CD4-positive, alpha-beta memory T cell (primary cell): ENCODE measurements at places on chromosomes 11 and 22. TPM values are rescaled to one million over a fixed set of nuclear protein-coding genes. Genes with fewer than 3 reads are reported as not detected.

DNA sequence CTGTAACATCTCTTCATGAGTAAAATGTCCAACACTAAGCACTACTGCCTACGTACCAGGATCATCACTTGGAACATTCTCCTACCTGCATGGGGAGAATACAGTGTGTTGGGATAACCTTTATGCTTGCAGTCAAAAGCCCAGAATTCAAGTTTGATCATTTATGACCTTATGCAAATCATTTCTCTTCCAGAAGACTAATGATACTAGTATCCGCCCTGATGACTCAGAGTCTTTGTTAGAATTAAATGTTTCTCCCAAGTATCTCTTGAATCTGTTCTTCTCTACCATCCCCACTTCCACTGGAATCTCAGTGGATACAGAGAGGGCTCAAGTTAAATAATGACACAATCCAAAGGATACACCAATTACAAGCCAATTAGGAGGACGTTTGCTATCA lies 12.4 kb downstream of the MAJIN start:
- H3K4me3 ChIP-seq, result no peak overlapping the region
- H3K36me3 ChIP-seq, result no peaks in the 10 kb centered on the region
- no peak for DNase-seq
- no peaks in the 10 kb centered on the region for H3K27me3 ChIP-seq
- no peaks in the 10 kb centered on the region for H3K4me1 ChIP-seq

DNA sequence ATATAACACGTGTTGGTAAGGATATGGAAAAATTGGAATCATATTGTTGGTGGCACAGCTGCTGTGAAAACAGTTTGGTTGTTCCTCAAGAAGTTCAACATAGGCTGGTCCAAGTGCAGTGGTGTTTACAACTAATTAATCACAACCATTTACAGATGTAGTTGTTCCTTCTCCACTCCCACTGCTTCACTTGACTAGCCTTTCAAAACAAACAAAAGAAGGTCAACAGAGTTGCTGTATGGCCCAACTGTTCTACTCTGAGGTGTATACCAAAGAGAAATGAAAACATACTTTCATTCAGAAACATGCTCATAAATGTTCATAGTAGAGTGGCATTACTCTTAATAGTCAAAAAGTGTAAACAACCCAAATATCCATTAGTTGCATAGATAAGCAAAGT lies 36.6 kb upstream of the ACAT1 start:
- DNase-seq, result no peak
- H3K27me3 ChIP-seq, result no peaks in the 10 kb centered on the region
- H3K27ac ChIP-seq, result no peak overlapping the region
- H3K4me1 ChIP-seq, result no peaks in the 10 kb centered on the region

- H3K27me3 ChIP-seq, result no peaks in the 10 kb centered on the region
- no peak overlapping the region for H3K4me3 ChIP-seq
- H3K27ac ChIP-seq, result no peak overlapping the region
- no peaks in the 10 kb centered on the region for H3K36me3 ChIP-seq
- no peak for DNase-seq
Measured at GRCh38 chr22:19253143-19253542, 38.4 kb downstream of the CLTCL1 start.

GRCh38 chr11:61885166-61885778 lies 6.1 kb downstream of the FADS3 start:
- no peak for DNase-seq
- no peak overlapping the region for H3K27ac ChIP-seq
- peaks cover 5% of the 10 kb centered on the region for H3K4me1 ChIP-seq
- H3K27me3 ChIP-seq, result no peaks in the 10 kb centered on the region

Gene ZNF280B
- total RNA-seq, result 2.2 TPM

Gene TSPAN18
- total RNA-seq, result 17.1 TPM

Gene CHRDL2
- not detected for total RNA-seq
